ENCODE measurements at places on chromosomes 4 and X.

DNA sequence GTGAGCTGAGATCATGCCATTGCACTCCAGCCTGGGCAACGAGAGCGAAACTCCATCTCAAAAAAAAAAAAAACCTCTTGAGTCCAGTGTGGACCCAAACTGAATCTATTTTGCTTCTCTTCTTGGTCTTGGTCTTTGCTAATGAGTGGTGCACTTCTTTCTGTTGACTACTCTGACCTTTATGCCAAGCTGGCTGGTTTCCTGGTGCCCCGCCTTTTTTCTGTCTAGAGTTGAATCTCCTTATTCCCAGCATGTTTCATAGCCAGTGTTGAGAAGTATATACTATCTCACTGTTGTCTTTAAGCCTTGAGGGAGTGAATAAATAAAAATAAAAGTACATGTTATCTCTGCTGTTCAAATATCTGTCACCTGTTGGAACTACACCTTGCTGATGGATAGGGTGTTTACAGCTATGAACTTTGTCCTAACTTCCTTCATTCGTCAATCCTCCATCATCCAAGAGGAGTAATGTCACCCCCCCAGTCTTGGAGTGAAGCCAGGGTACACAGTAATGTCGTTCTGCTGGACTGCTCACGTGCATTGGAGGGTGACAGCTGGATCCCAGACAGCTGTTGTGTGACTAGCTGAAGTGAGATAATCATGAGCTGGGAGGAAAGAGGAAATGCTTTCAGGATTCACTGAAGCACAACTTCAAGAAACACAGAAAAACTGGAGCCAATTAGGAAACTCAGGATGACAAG lies 99.3 kb upstream of the PRKG2 start:
- DNase-seq = no peak

DNA sequence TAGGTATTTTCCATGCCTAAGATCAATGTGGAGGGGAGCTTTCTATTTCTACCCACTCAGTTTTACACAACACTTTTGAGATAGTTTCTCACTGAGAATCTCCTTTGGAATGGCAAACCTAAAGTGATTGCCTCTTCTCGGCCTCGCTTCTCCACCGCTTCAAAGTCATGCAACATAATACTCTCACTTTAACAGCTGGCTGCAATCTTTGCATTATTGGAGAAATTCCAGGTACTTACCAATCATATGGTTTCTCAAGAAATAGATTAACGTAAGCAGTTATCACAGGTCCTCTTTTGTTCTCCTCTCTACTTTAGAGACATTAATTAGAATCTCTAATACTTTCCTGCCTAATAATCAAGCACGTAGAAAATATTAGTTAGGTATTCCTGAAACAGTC lies 3.7 kb upstream of the IL13RA2 start:
- DNase-seq = no peak

GRCh38 chr4:4415806-4416805 lies 29.2 kb downstream of the NSG1 start:
- DNase-seq = no peak

DNA sequence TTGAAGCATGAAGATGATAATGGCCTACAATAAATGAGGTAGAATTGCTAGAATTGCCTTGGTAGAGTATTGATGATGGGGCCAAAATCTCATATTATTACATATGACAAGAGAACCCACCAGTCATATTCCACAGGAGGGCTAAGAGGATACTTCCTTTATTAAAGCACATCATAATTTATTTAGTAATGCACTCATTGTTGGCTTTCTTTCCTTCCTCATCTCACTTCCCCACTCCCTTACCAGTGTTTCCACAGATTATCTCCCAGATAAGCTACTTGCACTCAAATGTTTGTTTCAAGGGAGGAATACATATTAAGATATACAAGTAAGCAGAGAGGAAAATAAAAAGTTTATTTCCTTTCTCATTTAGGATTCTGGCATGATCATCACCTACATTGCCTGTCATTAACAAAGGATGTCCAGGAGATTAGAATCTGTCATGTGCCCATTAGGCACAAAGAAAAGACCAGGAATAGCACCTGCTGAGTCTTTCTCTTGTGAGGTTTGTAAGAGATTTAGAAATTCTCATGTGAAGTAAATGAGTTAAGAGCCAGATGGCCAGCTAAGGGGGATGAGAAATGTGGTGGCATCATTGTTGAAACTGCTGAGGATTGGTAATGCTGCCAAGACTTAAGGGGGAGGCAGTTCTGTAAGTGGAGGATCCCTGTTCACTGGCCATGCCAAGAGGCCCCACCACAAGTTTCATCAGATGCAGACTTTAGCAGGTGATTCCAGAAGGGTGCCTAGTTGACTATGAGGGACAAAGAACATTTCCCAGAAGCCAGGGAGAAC lies 52.4 kb upstream of the PRDM8 start:
- no peak for DNase-seq

GRCh38 chrX:100743009-100743607 lies 11.2 kb upstream of the SYTL4 start:
- DNase-seq = no peak

DNA sequence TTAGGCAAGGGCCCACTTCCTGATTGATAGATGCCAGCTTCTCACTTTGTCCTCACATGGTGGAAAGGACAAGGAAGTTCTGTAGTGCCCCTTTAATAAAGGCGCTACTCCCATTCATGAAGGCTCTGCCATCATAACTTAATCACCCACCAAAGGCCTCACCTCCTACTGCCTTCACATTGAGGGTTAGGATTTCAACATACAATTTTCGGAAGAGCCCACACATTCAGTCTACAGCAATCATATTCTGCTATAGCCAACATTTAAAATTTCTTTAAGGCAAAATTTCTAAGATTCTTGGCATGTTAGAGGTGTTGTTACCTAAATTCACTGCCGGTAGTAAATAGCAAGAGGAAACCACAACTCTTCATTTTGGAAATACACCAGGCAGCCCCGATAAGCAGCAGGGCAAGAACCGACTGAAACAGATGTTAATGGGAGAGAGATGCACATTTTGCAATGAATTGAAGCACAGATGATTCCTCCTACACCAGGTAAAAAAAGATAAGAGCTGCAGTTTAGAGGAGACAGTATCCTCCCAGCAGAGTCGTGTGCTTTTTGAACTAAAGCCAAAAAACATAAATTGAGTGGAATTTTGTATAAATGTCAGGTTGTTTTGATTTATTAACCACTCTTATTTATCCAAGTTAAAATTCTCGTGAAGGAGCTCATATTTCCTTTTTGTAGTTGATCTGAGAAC lies 594.9 kb downstream of the KCTD8 start:
- no peak for DNase-seq

GRCh38 chrX:47664737-47665136 lies 5.8 kb upstream of the UXT start:
- no peak for DNase-seq

- DNase-seq = no peak
Observed at GRCh38 chrX:37926700-37927099, 79.3 kb upstream of the DYNLT3 start.

DNA sequence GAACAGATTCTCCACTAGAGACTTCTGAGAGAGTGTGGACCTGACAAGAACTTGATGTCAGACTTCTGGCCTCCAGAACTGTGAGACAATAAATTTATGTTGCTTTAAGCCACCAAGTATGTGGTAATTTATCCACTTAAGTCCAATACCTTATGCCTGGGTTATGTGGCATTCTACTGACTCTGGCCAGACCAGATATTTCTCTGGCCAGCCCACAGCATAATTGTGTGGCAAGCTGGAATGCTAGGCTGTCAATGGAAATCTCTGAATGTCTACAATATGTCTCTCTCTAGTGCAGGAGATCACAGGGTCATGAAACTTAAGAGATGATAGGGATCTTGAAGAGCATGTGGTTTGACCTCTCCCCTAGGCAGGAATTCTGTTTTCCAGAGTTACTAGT lies 251.0 kb downstream of the ZNF674 start:
- DNase-seq = no peak

DNA sequence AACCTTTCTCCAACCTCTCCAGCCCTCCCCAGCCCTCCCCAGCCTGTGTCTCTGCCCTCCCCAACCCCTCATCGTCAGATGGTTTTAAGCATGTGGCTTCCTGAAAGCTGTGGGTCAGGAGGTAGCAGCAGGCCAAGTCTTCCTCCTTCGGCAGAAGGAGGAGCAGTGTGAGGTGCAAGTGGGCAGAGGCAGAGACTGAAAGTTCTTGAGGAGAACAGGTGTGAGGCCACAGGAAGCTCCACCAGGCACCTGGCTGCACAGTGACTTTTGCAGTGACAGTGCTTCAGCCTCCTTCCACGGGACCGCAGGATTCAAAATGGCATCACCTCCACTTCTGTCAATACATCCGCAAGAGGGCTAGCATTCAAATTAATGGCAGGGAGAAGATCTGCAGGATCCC lies 203.9 kb upstream of the LEF1 start:
- DNase-seq = no peak

DNA sequence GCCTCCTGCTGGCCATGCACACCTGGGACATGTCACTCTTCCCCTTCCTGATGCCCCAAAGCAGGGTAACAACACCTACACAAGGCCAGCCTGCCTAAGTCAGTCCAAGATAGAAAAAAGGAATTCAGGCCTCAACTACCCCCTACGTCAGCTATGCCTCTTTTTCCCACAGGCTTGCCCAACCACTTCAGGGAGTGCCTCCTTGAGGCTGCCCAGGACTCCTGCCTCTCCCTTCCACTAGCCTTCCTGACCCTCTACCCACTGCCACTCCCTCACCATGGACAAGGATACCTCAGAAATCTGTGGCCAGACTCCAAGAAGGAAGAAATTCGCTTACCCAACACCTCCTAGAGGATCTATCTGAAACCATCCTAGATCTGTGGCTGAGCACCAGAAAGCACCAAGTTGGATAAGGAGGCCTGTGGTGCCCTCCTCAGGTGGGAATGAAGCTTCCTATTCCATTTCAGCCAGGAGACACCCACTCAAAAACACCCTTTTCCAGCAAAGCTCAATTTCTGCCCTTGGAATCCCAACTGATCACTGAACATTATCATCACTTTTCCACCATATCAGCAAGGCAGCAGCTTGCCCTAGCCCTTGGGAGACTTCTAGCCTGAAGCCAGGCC lies 1.8 kb downstream of the KDM5C start:
- no peak for DNase-seq

DNA sequence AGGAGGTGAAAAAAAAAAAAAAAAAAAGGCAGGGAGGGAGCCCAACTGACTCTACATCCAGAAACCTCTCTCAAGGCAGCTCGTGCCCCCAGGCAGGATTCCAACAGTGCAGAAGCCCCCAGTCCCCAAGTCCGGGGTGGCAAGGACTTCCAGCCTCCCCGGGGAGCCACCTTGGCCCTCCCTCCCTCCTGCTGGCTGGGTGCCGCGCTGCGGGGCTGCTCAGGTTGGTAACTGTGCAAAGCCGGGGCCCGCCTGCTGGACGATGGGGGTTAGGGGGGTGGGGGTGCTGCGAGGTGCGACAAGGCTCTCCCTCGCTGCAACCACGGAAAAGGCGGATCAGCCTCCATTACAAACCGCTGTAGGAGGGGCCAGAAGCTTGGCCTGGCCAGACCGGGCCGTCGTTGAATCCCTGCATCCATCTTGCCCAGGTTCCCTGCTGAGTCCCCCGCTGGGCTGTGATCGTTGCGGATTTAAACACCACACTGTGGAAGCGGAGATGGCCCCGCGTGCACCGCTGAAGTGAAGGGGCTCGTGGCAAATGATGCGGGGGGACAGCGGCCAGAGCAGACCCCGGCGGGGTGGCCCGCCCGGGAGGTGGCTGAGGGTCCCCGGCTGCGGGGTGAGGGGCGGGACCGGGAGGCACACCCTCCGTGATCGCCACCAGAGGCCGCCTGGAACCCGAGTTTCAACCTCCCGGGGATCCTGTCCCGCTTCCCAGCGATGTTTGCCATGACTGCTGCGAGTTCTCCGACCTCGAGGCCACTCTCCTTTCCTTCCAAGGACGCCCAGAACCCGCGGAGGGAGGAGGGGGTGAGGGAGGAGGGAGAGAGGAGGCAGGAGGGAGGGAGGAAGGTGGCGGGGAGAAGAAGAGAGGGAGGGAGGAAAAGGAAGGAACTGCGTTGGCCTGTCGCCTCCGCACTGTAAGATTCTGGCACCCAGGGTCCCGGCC lies 58.0 kb upstream of the DDX3X start:
- DNase-seq = peak; percentile 35

DNA sequence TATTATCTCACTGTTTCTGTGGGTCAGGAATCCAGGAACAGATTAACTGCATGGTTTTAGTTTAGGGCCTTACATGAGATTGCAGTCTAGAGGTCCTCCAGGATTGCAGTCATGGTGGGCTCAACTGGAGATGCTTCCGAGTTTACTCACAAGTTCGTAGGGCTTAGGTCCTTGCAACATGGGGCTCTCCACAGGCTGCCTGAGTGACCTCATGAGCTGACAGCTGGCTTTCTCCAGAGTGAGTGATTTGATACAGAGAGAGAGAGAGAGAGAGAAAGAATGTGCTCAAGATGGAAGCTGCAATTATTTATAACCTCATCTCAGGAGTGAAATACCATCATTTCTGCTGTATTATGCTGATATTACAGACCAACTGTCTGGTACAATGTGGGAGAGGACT lies 168.9 kb downstream of the GPAT3 start:
- DNase-seq = no peak

GRCh38 chrX:49910344-49910743 lies 12.1 kb upstream of the CLCN5 start:
- no peak for DNase-seq

GRCh38 chr4:83536362-83537272 lies 709 bp downstream of the GPAT3 start:
- DNase-seq = no peak

DNA sequence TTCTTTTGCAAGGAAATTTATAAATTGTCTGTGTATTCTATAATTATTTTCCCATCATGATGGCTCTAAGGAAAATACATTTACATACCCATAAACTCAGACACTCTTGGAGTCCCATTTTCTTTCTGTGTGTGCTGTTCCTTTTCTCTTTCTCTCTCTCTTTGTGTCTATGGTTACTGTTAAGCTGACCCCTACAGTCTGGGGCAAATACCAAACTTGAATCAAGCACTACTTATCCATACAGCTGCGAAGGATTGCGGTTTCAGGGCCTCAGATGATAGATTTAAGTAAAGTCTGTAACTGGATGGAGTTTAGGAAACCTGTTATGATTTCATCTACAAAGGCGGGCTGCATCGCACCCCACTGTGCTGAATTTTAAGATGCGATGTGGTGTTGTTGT lies 150.2 kb downstream of the SHROOM3 start:
- no peak for DNase-seq

DNA sequence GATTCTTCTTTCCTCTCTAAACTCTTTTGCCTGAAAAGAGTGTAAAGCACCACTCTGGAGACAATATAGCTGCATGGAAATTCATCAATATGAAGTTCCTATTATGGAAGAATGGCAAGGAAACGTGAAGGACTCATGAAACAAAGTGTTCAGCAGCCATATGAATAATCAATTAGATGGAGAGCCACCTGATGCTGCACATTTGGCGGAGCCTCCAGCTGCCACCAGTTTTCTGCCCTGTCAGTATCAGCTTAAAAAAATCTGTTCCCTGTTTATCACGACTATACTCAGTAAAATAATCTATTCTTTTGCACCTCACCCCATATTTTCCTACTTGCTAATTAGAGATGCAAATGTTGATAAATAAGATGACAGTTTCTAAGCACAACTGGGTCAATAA lies 276.0 kb downstream of the UNC5C start:
- no peak for DNase-seq

- no peak for DNase-seq
Observed at GRCh38 chr4:103634236-103634635, 85.5 kb downstream of the TACR3 start.

GRCh38 chr4:38290366-38290765 lies 330.2 kb downstream of the PTTG2 start:
- no peak for DNase-seq

GRCh38 chr4:38775326-38775725 lies 7.5 kb downstream of the TLR10 start:
- no peak for DNase-seq

- no peak for DNase-seq
Observed at GRCh38 chrX:136866337-136867095, 14.0 kb downstream of the RBMX start.

Measured in stimulated activated CD8-positive, alpha-beta memory T cell treated with anti-CD3 and anti-CD28 coated beads, Interleukin-7, amount 100 ng/mL, for 4 hours (primary cell).